Activated B cell treated with CpG ODN at 0.5 μM for 24 hours (primary cell): ENCODE measurements at places on chromosomes 13 and 19. TPM values are rescaled to one million over a fixed set of nuclear protein-coding genes. Genes with fewer than 3 reads are reported as not detected.
A peak's percentile ranks its signal among the peaks of the same experiment; 100 is the strongest.

- H3K36me3 ChIP-seq = peaks cover 50% of the 10 kb centered on the region
- no peak for DNase-seq
- no peaks in the 10 kb centered on the region for H3K4me1 ChIP-seq
- no peak overlapping the region for H3K27ac ChIP-seq
Observed at GRCh38 chr19:9848762-9849161, 13.6 kb downstream of the PIN1 start.

- no peak for DNase-seq
- peak overlapping the region; percentile 74 for H3K27ac ChIP-seq
- H3K36me3 ChIP-seq = no peaks in the 10 kb centered on the region
Observed at GRCh38 chr13:46401432-46401831, 14.4 kb upstream of the RUBCNL start.

DNA sequence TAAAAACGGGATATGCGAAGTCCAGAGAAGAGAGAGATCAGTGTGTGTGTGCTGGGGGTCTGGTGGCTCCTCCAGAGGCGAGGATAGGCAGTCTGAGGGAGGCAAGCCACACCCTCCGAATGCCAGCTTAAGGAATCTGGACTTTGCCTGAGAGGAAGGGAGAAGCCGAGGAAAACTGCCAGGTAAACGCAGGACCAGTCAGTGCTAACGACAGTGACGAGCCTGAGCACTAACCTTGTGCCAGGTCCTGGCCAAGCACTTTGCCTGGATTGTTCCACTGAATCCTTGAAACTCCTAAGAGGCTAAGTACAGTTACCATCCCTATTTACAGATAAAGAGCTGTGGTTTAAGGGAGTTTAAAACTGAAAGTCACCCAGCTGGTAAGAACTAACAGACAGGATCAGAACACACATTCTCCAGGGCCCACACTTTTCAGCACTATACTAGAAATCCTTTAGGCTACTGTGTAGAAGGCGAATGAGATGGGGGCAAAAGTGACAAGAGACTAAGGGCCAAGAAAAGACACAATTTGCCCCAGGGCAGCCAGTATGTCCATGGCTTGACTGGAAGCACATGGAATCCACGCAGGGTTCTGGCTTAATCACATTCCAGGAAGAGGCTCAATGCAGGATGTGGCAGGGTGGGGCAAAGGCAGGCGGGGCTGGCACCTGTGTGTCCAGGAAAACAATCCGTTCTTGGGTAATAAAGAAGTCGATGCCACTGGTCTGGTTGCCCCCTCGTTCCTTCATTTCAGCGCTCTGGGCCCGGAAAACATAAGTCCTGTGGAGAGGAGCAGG lies 15.1 kb downstream of the SMG9 start:
- peaks cover 86% of the 10 kb centered on the region for H3K36me3 ChIP-seq
- H3K27me3 ChIP-seq = no peaks in the 10 kb centered on the region
- no peak overlapping the region for H3K4me3 ChIP-seq
- H3K27ac ChIP-seq = no peak overlapping the region
- no peak for DNase-seq

- DNase-seq = no peak
- H3K27me3 ChIP-seq = no peaks in the 10 kb centered on the region
- H3K27ac ChIP-seq = no peak overlapping the region
- no peak overlapping the region for H3K4me3 ChIP-seq
- no peaks in the 10 kb centered on the region for H3K36me3 ChIP-seq
- H3K4me1 ChIP-seq = no peaks in the 10 kb centered on the region
Observed at GRCh38 chr13:92560883-92561282, 665.7 kb upstream of the GPC6 start.

- H3K27ac ChIP-seq = no peak overlapping the region
- no peak overlapping the region for H3K4me3 ChIP-seq
- no peaks in the 10 kb centered on the region for H3K36me3 ChIP-seq
- DNase-seq = no peak
- H3K4me1 ChIP-seq = peaks cover 16% of the 10 kb centered on the region
- no peaks in the 10 kb centered on the region for H3K27me3 ChIP-seq
Observed at GRCh38 chr13:32114284-32114950, 82.8 kb downstream of the FRY start.

- peak overlapping the region; percentile 56 for H3K4me3 ChIP-seq
- H3K4me1 ChIP-seq = peaks cover 97% of the 10 kb centered on the region
- peak overlapping the region; percentile 59 for H3K27ac ChIP-seq
Observed at GRCh38 chr19:15283141-15283883, 49.0 kb downstream of the BRD4 start.

DNA sequence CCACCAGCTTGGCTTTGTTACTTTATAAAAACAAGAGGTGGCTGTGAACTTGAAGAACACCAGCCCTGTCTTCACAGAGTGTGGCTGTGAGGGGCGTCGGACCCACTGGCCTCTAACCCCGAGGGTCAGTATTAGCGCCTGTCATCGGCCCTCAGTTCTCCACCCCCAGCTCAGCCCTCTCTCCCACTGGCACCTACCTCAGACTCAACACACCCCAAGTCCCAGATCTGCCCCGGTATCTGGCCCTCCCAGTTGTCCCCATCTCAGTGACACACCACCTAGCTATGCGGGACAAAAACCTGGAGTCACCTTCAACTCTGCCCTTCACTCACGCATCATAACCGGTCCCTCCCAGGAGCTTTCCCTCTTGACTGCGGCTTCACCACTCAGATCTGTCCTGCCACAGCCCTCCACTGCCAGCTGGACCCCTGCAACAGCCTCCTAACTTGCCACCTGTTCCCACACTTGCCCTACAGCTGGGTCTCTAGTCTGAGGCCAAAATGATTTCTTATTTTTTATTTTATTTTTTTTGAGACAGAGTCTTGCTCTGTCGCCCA lies 45.4 kb downstream of the PEPD start:
- peaks cover 53% of the 10 kb centered on the region for H3K36me3 ChIP-seq
- no peak for DNase-seq
- H3K4me3 ChIP-seq = no peak overlapping the region
- H3K27me3 ChIP-seq = no peaks in the 10 kb centered on the region
- no peak overlapping the region for H3K27ac ChIP-seq

GRCh38 chr19:16530540-16531379 lies 11.5 kb downstream of the CHERP start:
- no peaks in the 10 kb centered on the region for H3K4me1 ChIP-seq
- H3K27ac ChIP-seq = no peak overlapping the region
- H3K4me3 ChIP-seq = no peak overlapping the region
- peaks cover 90% of the 10 kb centered on the region for H3K36me3 ChIP-seq
- no peak for DNase-seq

- H3K4me3 ChIP-seq = no peak overlapping the region
- H3K27me3 ChIP-seq = no peaks in the 10 kb centered on the region
- H3K27ac ChIP-seq = no peak overlapping the region
- no peaks in the 10 kb centered on the region for H3K4me1 ChIP-seq
- H3K36me3 ChIP-seq = no peaks in the 10 kb centered on the region
Observed at GRCh38 chr13:89113744-89114143, 1442.6 kb downstream of the SLITRK5 start.

DNA sequence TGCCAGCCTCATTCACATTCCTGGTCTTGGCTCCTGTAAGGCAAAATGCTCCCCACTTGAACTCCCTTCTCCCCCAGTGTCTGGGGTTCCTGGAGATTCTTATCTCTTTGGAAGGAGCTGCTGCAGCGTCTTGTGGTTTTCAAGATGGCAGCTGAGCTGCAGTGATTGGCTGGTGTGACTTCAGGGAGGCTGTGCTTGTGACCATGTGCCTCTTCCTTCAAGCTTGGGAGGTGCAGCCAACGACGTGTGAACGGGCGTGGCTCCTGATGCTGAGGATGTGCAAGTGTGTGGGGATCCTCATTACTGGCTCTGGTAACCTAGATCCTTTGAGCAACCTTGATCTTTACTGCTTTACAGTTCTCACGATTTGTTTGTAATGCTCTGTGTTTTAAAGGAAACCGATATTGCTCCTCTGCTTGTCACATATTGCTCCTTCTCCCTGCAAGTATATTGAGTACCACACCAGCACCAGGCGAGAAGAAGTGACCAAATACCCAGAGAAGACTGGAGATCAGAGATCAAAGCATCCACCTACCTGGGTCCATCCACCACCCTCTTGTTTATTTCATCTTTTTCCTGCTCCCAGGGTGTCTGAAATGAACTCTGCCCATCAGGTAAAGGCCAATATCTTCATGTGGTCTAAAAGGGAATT lies 208.5 kb downstream of the FGF9 start:
- H3K4me3 ChIP-seq = no peak overlapping the region
- no peak overlapping the region for H3K27ac ChIP-seq
- H3K4me1 ChIP-seq = no peaks in the 10 kb centered on the region
- H3K27me3 ChIP-seq = no peaks in the 10 kb centered on the region

DNA sequence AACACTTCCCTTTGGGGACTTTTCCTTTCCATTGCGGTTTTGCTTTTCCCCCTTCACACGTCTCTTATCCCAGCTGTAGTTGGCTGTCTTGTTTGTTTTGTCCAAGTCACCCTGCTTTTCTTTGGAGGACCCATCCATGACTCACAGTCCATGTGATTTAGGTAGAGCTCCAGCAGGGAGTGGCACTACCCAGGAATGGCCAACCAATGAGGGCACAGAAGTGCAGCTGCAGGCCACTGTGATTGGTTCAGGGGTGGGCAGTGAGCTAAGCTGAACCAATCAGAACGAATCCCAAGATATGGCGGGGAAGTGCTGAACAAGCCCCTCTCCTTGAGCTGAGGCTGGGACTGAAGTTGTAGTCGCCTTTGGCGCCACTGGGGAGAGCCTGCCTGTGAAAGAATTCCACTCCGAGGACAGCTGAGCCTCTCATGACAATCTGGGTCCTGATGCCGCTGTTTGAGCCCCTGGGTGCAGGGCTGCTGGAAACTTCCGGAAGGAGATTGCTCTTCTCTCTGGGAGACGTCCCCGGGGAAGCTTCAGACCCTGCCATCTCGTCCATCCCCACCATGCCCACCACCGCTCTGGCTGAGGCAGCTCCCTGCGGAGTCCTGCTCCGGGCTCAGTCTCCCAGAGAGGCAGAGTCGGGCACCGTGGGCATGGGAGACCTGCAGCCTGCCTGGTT lies 62.9 kb upstream of the URI1 start:
- H3K4me3 ChIP-seq = no peak overlapping the region
- peaks cover 5% of the 10 kb centered on the region for H3K27me3 ChIP-seq
- H3K36me3 ChIP-seq = no peaks in the 10 kb centered on the region
- no peak for DNase-seq
- H3K27ac ChIP-seq = no peak overlapping the region
- H3K4me1 ChIP-seq = peaks cover 34% of the 10 kb centered on the region

- peaks cover 43% of the 10 kb centered on the region for H3K36me3 ChIP-seq
- peak overlapping the region; percentile 93 for H3K4me3 ChIP-seq
- peak; percentile 95 for DNase-seq
- peaks cover 61% of the 10 kb centered on the region for H3K4me1 ChIP-seq
Observed at GRCh38 chr19:38850436-38850975, 720 bp upstream of the HNRNPL start.

DNA sequence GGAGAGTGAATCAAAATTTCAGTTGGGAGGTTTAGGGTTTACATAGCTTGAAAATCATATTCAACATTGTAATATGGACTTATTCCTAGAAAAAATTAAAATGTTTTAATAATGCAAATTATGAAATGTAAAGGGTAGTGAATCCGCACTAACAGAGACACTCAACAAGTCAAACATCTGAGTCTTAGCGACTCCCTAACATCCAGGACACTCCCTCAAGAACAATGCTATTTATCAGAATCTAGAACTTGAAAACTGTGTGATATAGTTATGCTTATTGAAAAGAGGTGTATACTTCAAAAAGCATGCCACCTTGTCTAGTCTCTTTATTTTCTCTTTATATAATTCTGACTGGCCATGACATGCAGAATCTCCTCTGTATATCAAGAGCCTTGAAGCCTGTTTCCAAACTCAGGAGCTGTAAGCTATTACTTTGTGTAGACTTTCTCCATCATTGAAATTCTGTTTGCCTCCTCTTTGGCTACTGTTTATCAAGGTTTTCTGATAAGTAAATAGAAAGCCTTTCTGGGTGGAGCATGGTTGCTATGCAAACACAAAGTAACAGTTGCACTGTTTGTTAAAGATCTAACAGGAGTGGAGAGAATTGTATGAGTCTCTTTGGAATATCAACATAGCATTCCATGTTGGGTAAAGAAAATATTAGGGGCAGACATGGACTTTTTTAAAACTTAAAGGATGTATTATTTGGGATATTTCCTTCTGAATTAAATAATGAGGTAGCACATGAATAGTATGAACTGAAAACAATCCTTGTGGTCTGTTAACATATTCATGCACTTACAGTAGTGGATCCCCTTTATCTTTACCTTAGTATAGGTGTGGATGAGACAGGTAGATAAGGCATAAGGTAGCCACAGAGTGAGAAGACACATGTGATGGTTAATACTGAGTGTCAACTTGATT lies 56.4 kb upstream of the MBNL2 start:
- no peaks in the 10 kb centered on the region for H3K36me3 ChIP-seq
- peaks cover 17% of the 10 kb centered on the region for H3K27me3 ChIP-seq
- H3K4me3 ChIP-seq = no peak overlapping the region
- no peak overlapping the region for H3K27ac ChIP-seq
- H3K4me1 ChIP-seq = no peaks in the 10 kb centered on the region
- no peak for DNase-seq

GRCh38 chr19:1469255-1470054 lies 9.6 kb downstream of the C19orf25 start:
- H3K4me1 ChIP-seq = peaks cover 25% of the 10 kb centered on the region
- peaks cover 2% of the 10 kb centered on the region for H3K27me3 ChIP-seq
- DNase-seq = peak; percentile 54
- H3K36me3 ChIP-seq = peaks cover 2% of the 10 kb centered on the region
- no peak overlapping the region for H3K27ac ChIP-seq

DNA sequence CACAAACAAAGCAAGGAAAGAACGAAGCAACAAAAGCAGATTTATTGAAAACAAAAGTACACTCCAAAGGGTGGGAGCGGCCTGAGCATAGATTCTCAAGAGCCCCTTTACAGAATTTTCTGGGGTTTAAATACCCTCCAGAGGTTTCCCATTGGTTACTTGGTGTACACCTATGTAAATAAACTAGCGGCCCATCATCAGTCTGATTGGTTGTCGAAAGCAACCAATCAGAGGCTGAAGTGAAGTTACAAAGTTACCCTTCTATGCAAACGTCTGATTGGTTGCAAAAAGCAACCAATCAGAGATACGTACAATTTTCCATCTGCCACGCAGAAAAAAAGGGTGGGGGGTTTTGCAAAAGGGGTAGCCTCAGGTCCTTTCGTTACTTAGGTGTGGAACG lies 96.3 kb upstream of the UBAC2 start:
- H3K27me3 ChIP-seq = peaks cover 17% of the 10 kb centered on the region
- peaks cover 3% of the 10 kb centered on the region for H3K4me1 ChIP-seq
- no peak overlapping the region for H3K4me3 ChIP-seq
- DNase-seq = no peak

Gene CASP14
- total RNA-seq = not detected in 2 replicates

Gene TNNI3
- total RNA-seq = not detected in 2 replicates

Gene ANGPTL8
- total RNA-seq = not detected in 2 replicates

Gene LILRA6
- not detected in 2 replicates for total RNA-seq

Gene ZNF726
- total RNA-seq = 8.2 and 9.4 TPM in 2 replicates

Gene C19orf85
- total RNA-seq = not detected in 2 replicates

Gene PRTN3
- total RNA-seq = not detected in 2 replicates

Gene TNFSF13B
- total RNA-seq = 1.7 and 2.7 TPM in 2 replicates

Gene LILRB2
- 7.6 and 7.9 TPM in 2 replicates for total RNA-seq
